A549 treated with CpdA at 1 μM for 4 hours (cell line): ENCODE measurements at places on chromosomes 1 and 21. TPM values are rescaled to one million over a fixed set of nuclear protein-coding genes. Genes with fewer than 3 reads are reported as not detected.

Gene CLIC4
- total RNA-seq = 32.6 to 40.3 TPM (median 35.1 TPM) in 5 replicates

Gene RORC
- total RNA-seq = 0.03 to 0.06 TPM in 2 of 5 replicates, not detected in the others

Gene GNG4
- total RNA-seq = 14.0 to 21.0 TPM (median 15.4 TPM) in 5 replicates

Gene PHLDA3
- 81.2 to 189 TPM (median 159 TPM) in 5 replicates for total RNA-seq

Gene AIM2
- total RNA-seq = not detected in 5 replicates

Gene OR2T33
- total RNA-seq = not detected in 5 replicates
